ENCODE measurements at places on chromosomes 5 and 9.

DNA sequence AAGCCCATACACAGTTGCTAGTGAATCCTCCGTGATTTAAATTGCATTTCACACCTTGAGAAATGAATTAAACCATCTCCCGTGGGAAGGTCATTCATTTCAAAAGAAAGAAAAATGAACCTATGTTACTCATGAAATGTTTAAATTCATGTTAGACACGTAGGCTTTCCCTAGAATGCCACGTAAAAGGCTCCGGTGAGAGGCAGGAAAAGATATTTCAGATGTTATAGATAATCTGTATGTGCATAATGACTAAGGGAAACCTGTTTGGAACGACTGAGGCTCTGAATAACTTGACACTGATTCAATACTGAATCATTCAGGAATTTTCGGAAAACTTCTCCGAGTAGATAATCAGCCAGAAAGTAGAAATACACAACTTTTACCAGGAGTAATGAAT is 134.3 kb upstream of the ICE1 start:
- DNase-seq, result no peak

DNA sequence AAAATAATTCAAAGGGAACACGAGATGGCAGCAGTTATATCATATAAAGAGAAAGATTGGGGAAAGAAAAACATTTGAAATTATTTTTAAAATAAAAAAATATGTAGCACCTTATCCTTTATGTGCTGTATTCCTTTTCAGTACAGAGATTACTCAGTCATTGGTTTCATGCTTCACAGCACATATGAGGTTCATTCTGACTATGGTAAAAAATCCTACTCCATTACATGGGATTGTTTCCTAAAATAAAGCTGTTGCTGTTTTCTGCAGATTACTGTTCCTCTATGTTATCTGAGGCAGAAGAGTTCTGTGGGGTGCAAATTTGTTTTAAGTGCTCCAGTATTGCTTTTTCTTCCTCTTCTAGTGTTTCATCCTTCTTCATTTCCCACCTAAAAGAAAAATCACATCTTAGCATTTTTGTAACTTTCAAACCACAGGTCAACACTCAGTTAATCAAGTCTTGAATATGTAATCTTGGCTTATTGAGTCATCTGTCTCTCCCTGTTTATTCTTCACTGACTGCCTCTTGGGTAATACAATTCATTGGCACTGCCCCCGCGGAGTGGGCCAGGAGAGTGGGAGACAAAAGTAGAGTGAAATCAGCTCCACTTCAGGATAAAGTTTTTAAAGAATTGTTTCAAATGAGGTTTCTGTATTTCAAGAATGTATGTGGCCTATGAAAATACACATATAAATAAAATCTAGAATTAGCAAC is 412.5 kb upstream of the POU5F2 start:
- DNase-seq, result no peak

- DNase-seq, result no peak
Observed at GRCh38 chr5:151285683-151286082, 17.9 kb downstream of the SLC36A3 start.

DNA sequence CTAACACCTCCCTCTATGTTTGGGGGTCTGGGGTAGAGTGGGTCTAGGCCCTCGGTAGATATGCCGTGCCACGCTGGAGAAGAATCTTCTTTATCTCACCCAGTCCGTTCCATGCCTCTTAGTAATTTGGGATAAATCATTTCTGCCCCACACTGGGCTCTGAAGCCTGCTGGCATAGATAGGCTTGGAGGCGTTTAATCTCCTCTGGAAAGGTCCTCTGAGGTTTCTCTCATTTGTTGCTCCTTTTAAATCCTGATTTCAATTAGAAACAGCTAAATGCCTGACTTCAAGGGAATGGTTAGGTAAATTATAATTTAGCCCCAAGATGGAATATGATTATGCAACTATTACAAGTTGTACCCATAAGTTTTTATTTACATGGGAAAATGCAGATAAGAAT is 57.8 kb upstream of the AKNA start:
- no peak for DNase-seq

DNA sequence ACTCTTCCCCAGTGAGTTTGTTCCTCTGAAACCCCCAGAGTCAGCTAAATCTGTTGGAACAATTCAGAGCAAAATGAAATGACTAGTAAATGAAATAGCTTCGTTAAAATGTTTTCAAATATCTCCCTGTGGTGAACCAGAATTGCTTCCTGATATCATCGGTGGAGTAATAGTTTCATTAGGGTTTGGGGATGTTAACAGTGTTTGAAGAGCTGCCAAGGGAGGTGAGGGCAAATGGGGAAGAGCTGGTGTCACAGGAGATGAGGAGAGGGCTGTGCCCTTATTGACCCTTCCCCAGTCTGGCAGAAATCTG is 4.3 kb upstream of the C7 start:
- no peak for DNase-seq

DNA sequence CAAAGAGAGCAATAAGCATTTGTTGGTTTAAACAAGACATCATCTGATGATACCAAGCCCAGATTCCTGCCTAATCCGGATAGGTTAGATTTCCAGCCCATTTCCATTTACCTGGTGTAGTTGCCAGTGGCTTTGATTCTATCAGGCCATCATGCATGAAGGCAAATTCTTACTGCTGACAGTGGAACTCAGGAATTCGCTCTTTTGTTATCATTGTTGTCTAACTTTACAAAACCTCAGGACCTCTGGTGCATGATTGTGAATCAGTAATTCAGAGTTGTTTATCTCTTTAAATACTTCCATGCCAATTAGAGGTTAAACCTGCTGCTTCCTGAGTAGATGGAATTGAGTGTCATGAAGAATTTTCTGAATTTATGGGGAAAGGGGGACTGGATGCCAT is 76.5 kb downstream of the C9orf152 start:
- no peak for DNase-seq

DNA sequence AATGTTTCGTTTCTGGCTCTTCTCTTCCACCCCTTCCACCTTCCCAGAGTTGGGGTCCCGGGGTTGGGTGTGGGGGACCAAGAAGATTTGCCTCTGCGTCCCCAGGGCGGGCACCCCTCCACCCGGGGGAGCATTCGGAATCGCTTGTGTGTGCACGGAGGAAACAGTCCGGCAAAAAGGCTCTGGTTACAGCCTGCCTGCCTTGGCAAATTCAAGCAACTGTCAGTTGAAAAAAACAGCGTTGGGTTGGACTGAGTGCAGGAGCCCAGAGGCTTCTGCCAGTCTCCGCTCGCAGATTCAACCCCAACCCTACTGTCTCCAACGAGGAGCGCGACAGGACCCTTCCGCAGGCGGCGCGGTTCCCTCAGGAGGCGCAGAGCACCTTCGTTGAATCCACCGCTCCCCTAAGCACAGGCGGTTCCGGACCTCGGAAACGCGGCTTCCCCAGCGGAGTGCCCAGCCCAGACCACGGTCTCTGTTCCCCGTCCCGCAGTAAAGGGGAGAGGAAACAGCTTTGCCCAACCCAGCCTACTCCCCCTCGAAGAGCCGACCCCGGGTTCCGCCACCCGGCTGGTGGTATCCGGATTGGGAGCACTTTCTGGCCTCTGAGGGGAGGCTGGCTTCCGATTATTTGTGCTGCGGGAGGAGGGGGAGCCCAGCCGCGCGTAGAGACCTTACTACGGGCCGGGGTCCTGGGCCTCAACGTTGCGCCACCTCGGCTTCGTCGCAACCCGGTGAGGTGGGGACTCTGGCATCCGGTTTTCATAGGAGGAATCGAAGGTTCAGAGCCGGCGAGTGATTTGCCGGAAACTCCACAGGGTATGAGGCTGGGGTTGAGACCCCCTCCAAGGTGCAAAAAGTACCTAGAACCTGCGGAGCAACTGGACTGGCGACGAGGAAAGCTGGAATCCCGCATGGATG is 9.6 kb downstream of the LHX6 start:
- no peak for DNase-seq

- DNase-seq, result no peak
Observed at GRCh38 chr5:95823218-95823737, 752 bp upstream of the GLRX start.

- DNase-seq, result no peak
Observed at GRCh38 chr5:9604416-9604815, 25.7 kb downstream of the TAS2R1 start.

- DNase-seq, result no peak
Observed at GRCh38 chr5:170809551-170809950, 26.0 kb downstream of the GABRP start.

- no peak for DNase-seq
Observed at GRCh38 chr9:109193974-109194556, 27.0 kb upstream of the FRRS1L start.

DNA sequence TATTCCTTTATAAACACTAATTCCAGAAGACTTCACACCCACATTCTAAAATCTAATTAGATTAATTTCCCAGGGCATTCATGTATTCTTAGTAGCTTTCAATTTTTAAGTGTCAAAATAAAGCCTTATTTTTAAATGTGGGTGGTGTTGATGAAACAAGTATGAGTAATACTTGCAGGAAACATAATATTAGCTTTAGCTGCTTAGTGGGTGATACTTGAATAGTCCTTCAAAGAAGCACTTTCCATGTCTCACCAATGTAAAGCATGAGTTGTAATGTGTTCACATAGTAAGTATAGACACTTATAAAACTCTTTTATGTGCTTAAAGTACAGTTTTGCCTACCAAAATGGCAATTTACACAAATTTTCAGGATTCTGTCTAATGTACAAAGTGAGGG is 6.9 kb downstream of the FNBP1 start:
- no peak for DNase-seq

GRCh38 chr9:15353892-15354291 is 46.9 kb upstream of the TTC39B start:
- no peak for DNase-seq

DNA sequence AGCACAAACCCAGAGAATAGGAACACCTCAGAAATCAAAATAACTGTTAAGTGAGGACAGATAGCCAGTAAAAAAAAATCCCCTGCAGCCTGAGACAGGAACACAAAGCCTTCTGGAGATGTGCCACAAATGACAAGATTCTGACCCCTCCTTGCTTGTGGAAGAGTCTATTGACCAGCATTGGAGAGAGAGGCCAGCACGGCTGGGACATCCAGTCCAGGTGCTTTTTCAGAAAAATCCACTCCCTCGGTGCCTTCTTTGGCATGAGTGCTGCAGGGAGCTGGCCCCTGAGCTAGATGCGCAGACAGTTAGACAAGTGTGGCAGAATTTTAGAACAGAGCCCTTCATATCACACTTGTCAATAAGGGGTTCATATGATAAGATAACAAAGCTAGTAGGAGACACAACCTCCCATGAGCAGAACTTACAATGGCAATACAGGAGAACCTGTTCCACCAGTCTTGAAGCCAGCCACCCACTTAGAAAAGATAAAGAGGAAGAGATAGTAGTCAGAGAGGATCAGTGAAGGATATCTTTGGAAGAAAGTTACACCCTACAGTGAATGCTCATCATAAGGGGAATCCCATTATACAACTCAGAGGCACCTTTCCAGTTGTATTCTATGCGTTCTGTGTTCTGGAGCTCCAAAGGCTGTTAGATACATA is 298.4 kb downstream of the TLE1 start:
- no peak for DNase-seq

- DNase-seq, result no peak
Observed at GRCh38 chr5:110346893-110347358, 379.5 kb downstream of the TMEM232 start.

DNA sequence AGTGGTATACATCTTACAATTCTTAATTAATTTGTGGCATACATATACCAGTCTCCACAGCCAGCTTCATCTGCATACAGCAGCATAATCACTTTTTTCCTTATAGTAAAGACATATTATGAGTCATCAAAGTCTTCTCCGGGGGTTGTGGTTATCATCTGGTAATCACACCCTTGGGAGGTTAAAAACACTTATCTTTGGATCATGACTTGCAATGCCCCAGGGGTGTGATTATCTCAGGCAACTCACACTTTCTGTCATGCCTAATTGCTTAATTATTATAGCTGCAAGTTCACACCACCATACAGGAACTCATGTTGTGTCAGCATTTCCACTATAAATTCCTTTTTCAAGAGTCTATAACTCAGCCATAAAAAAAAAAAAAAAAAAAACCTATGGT is 218.4 kb downstream of the ANXA1 start:
- DNase-seq, result no peak

All from activated CD4-positive, alpha-beta T cell treated with anti-CD3 and anti-CD28 coated beads, Interleukin-2, amount 50 U/mL, for 24 hours (primary cell).